ENCODE measurements at places on chromosomes 13 and 19.

GRCh38 chr19:28642787-28643683 lies 569.9 kb downstream of the UQCRFS1 start:
- no peak for DNase-seq

GRCh38 chr19:18629166-18630088 lies 7.4 kb upstream of the KLHL26 start:
- DNase-seq: no peak

- no peak for DNase-seq
These were observed 21.4 kb upstream of the ERVV-1 start for GRCh38 chr19:52992109-52993004.

DNA sequence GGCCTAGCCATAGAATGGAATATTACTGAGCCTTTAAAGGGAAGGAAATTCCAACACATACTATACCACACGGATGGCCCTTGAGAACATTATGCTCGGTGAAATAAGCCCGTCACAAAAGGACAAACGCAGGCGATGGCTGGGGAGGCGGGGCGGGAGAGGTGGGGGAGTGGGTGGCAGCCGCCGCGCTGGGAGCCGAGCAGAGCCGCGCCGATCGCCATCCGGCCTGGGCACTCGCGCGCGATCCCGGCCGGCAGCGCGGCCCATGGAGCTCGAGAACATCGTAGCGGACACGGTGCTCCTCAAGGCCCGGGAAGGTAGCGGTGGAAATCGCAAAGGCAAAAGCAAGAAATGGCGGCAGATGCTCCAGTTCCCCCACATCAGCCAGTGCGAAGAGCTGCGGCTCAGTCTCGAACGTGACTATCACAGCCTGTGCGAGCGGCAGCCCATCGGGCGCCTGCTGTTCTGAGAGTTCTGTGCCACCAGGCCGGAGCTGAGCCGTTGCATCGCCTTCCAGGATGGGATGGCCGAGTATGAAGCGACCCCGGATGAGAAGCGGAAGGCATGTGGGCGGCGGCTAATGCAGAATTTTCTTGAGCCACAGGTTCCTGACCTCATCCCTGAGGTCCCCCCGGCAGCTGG lies 140.1 kb downstream of the ZDHHC20 start:
- no peak for DNase-seq

- no peak for DNase-seq
These were observed 13.9 kb upstream of the CACNG6 start for GRCh38 chr19:53977429-53977990.

- DNase-seq: no peak
These were observed 65.8 kb downstream of the LRCH1 start for GRCh38 chr13:46618694-46619254.

DNA sequence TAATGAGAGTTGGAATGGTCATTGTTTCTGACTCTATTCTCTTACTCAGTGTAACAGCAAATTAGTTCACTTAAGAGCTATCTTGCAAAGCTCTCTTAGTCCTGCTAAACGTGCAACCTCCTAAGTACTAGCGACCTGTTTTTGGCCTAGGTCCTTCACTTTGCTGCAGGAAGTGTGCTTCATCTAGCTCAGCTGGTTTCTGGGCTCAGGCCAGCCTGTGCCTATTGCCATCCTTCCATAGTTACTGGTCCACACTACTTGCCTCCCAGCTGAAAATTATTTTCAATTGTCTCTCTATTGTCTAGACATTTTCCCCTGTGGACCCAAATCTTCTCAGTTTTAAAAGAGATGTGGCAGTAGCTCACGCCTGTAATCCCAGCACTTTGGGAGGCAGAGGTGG lies 561.3 kb downstream of the FGF9 start:
- no peak for DNase-seq

DNA sequence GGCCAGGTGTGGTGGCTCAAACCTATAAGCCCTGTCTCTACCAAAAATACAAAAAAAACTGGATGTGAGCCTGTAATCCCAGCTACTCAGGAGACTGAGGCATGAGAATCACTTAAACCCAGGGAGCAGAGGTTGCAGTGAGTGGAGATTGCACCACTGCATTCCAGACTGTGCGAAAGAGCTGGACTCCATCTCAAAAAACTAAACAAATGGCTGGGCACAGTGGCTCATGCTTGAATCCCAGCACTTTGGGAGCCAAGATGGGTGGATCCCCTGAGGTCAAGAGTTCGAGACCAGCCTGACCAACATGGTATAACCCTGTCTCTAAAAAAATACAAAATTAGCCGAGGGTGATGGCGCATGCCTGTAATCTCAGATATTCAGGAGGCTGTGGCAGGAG lies 34.9 kb upstream of the ZNF83 start:
- no peak for DNase-seq

GRCh38 chr19:40257096-40257517 lies 28.0 kb downstream of the AKT2 start:
- no peak for DNase-seq

DNA sequence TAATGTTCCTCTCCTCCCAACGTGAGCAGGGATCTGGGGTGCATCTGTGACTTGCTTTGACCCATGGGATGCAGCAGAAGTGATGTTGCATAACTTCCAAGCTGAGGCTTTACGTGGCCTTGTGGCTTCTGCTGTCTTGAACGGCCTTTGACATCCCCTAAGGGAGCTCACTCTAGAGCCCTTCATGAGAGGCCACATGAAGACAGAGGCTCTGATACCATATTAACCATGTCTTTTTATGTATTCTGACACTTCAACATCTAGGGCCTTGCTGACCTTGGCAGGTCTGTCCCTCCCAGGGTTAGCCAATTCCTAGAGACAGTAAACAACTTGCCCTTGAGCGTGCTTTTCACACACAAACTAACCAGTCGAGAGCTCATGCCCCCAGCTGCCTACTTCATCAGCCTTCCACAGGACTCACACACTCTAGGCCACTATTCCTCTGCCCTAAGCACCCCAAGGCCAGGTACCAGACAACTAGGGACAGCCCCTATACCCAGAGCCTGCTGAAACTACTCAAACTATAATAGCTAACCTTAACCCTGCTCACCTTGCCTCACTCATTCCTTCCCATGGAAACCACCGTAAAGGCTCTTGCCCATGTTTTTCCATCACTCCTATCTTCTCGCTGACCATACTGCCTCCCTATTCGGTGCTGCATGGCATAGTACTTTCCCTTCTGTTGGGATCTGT lies 45.4 kb downstream of the CCDC70 start:
- no peak for DNase-seq

- DNase-seq: no peak
These were observed 309.8 kb downstream of the DNAJC15 start for GRCh38 chr13:43333176-43333575.

GRCh38 chr19:48085904-48086864 lies 24.4 kb downstream of the PLA2G4C start:
- no peak for DNase-seq

- DNase-seq: no peak
These were observed 41.9 kb upstream of the ZNF536 start for GRCh38 chr19:30330266-30330665.

GRCh38 chr19:41548047-41548446 lies 27.9 kb upstream of the CEACAM21 start:
- DNase-seq: no peak

GRCh38 chr19:3527238-3527910 lies 11.6 kb upstream of the TEKTIP1 start:
- no peak for DNase-seq

DNA sequence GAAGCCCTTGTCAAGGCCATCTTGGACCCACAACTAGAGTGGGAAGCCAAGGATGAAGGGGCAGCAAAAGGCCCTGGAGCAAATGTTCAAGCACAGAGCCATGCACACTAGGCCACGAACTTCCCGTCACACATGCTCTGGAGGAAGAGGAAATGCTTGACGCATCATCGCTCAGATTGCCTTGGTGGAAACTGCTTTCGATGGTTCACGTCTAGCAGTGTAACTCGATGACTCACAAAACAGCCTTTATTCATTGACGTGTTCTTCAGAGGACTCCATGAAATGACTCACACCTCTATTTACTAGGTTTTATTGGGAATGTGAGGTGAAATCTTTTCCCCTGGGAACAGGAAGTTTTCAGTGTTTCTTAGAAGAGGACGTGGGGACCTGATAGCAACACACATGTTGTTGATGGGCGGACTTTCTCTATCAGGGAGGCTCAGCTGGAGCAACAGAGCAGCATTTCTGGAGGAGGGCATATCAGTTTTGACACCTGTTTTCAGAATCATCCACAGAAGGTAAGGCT lies 79.8 kb upstream of the FLT1 start:
- no peak for DNase-seq

DNA sequence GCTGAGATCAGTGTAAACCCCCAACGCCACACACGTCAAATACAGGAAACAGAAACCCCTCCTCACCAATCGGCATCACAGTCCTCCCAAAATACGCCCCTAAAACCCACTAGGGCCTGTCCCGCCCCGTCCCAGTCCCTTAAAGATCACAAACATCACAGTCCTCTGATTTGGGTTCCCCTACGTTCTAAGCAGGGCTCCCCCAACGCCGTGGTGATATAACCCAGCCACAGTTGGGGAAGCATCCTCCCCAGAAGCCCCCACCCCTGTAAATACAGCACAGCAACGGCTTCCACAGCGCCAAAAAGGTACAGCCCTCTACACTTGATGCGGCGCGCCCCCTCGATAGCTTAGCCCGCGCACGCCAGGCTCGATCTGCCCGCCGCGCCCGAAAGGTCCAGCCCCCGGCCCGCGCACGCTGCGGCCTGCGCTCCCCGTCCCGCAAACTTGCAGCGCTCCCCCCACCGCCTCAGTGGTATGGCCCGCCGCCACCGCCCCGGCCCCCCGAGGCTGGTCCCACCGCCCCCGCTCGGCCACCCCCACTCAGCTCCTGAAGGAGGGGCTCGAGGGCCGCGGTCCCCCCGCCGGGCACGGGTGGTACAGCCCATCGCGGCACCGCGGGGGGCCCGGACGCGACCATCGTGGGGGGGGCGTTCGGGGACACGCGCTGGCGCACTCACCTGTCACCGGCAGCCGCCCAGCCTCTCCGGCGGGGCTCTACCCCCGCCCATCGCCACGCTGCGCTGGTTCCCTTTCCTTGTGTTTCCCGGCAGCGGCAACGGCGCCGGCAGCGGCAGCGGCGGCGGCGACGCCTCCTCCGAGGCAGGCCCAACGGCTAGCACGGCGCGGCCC lies at the start of gene AKT2:
TSS of gene AKT2 (minus strand) at position 845 of the 852 bp plus-strand sequence. CDS start 20,078 bp downstream, outside the sequence.
- DNase-seq: peak; percentile 49

GRCh38 chr19:18603255-18603957 lies 3.2 kb downstream of the CRLF1 start:
- DNase-seq: no peak

DNA sequence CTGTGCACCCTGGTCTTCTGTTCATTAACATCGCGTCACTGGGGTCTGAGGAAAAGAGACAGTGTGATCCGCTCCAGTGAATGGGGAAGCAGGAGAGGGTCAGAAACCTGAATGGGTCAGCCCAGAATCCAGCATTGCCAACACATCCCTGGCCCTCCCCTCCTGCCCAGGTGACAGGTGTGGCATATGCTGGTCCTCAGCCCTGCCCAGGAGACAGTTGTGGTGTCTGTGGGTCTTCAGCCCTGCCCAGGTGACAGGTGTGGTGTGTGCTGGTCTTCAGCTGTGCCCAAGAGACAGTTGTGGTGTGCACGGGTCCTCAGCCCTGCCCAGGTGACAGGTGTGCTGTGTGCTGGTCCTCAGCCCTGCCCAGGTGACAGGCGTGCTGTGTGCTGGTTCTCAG lies 8.0 kb downstream of the TFDP1 start:
- no peak for DNase-seq

DNA sequence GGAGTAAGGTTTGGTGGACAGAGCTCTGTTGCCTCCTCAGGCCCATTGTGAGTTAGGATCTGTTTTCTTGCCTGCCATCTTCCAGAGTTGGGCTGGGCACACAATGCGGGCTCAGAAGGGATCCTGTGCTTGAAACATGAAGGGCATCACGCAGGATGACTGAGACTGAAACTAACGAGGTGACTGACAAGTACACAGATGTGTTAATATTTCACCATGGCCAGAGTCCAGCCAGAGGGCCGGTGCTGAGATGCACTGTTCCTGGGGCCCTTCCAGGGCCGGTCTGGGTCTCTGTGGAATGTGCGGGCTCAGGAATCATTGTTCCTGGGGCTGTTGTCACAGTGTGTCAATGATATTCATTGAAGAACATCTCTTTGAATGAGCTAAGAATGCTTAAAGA lies 163.7 kb downstream of the URI1 start:
- DNase-seq: no peak

DNA sequence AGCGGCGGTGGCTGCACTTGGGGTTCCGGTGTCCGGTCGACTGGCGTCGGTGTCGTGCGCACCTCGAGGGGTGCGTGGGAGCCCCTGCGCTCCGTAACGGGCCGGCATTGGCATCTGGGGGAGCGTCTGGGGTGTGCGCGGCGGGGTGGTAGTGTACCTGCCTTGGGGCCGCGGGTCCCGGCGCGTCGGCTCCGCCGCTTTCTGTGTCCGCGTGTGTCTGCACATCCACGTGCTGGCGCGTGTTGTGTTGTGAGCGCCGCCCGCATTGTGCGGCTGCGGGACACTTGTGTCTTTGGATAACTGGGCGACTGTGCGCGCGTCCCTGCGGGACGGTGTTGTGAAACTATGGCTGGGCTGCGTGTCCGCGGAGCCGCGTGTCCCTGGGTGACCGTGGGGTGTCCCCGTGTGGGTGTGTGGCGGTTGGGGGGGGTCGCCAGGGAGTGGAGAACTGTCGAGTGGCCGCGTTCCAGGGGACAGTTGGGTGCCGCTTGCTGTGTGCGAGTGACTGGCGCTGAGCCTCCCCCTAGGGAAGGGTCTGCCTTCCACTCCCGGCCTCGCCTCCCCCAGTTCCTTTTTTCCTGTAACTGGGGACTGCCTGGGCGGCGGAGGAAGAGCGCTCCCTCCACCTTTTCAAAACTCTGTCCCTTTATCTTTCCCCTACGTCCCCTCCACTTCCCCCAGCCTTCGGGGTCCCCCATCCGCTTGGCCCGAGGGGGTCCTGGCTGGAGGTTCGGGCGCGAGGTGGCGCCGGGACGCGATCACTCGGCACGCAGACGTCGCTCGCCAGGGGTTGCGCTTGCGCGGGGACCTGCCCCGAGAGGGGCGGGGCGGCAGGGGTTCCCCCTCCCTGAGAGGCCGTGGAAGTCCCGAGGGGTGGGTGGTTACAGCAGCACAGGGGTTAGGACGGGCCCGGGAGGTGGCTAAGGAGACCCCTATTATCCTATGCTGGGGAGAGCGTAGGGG lies 5.7 kb upstream of the NFIC start:
- peak; percentile 83 for DNase-seq

GRCh38 chr13:20411638-20412342 lies 113.9 kb downstream of the CRYL1 start:
- DNase-seq: no peak

DNA sequence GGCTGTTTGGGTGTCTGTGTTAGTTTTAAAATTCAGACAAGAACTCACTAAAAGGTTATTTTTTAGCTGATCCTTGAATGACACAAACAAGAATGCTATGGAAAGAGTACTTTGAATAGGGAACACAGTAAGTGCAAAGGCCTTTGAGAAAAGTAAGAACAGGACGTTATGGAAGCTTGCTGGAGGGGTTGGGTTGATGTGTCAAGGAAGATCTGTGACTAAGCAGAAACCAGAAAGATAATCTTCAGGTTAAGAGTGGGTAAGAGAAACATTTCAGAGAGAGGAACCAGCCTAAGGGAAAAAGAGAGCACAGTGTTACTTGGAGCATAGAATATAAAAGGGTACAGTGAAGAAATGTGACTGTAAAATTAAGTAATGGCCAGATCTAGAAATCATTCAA lies 41.2 kb upstream of the TRPC4 start:
- no peak for DNase-seq
